Activated T-cell treated with anti-CD3 and anti-CD28 coated beads for 1 hour (primary cell): ENCODE measurements at places on chromosomes 11 and 22.

- DNase-seq, result no peak
Observed at GRCh38 chr11:66142370-66143263, 72.5 kb downstream of the PACS1 start.

- DNase-seq, result no peak
Observed at GRCh38 chr11:34564807-34565241, 51.2 kb upstream of the ELF5 start.

- no peak for DNase-seq
Observed at GRCh38 chr11:122186439-122187080, 70.5 kb upstream of the BLID start.

GRCh38 chr22:50138041-50138440 lies 32.5 kb upstream of the PANX2 start:
- DNase-seq, result no peak

DNA sequence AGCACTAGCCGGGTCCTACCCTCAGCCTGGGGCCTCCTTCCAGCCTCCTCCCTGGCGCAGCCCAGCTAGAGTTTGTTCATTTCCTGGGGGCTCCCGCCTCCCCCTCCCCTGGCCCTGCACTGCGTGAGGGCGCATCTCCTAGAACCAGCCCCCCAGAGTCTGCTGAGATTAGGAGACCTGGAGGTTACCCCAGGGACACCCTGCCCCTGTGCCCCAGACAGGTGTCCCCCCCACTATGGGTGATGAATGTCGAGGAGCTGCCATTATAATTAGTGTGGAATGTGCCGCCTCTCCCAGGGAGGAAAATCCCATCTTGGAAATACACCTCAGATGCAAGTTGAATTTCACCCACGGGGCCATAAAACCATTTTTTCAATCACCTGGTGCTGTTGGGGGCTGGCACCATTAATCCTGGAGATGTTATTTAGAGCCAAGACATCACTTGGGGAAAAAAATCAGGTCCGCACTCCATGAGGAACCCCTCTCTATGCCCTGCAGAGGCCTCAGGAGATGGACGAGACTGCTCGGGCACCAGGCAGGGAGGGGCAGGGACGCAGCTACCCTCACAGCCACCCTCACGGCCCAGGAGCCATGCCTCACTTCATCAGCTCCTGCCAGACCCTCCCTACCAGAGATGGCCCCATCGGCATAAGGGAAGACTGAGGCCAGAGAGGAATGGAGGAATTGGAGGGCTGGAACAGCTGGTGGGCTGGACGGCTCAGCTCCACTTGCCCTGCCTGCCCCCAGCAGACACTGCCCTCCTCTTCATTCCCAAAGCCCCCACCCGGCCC lies 197.5 kb downstream of the IGLL1 start:
- no peak for DNase-seq

DNA sequence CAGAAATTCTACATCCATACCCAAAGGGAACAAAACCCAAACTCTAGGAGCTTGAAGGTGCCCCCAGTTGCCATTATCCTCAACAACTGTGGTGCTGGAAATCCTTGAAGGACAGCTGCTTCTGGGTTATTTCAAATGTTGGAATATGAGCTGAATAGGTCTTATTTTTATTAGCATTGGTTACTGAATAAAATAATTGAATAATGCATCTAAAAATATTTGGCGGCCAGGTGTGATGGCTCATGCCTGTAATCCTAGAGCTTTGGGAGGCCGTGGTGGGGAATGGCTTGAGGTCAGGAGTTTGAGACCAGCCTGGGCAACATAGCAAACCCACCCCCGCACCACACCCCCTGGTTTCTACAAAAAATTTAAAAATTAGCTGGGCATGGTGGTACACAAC lies 10.9 kb downstream of the PAMR1 start:
- DNase-seq, result no peak

- peak; percentile 99 for DNase-seq
Observed at GRCh38 chr11:66311965-66312548, 4.8 kb downstream of the CD248 start.

DNA sequence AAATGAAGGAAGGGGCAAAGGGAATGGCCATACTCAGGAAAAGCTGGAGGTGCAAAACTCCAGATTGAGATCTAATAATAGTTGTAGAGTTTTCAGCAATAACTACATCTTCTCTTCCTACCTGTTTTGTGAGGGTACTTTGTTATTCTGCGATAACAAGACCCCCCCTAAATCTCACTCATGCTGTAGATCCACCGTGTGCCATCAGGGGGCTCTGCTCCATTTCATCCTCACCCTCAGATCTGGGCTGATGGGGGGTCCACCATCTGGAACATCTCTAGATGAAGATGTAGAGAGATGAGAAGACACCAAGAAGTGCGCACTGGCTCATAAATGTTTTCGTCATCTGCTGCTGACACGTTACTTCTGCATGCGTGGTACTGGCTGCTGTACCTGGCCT lies 135.9 kb upstream of the KIRREL3 start:
- DNase-seq, result no peak

DNA sequence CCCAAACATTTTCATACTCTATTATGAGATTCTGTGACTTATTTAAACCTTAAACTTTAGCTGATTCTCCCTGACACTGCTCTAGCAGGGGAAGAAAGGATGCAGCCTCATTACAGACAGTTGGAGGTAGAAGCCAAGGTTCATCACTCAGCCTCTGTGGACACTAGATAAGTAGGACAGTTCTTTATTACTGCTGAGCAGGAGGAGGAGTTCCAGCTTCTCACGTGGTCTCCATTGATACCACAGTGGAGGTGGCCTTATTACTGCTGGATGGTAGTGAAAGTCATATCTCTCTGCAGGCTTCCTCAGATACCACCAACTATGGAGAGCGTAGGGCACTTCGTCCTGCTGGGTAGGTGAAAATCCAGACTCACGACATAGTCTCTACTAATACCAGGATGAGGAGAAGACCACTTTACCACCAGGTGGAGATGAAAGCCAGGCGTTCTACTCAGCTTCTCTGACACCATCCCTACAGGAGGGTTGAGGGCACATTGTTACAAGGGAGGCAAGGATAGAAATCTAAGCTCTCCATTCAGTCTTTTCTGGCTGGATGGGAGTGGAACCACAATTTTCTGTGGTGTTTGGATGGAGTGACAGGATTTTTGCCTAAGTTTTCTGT lies 13.1 kb upstream of the ANGPTL5 start:
- no peak for DNase-seq

DNA sequence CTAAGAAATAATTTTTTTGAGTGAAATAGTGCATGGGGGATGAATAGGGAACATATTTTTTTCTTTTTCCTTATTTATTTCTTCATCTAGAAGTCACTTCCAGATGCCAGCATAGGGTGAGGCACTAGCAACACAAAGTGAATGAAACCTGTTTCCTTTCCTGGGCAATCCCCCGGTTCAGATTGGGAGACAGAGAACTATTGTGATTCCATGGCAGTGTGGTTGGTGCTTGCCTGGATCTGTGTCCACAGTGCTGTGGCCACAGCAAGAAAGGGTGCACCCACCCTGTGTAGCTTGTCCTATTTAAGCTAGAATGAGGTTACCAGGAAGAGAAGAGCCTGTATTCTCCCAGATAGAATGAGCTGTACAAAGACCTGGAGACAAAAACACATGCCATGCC lies 57.6 kb downstream of the SLC5A1 start:
- DNase-seq, result no peak
